Nucleus accumbens (tissue), 56 donors: ENCODE measurements at places on chromosomes 12 and 14.
A peak's percentile ranks its signal among the peaks of the same experiment; 100 is the strongest.

GRCh38 chr12:22812531-22812930 is 187.6 kb downstream of the ETNK1 start:
- DNase-seq, result no peak

- DNase-seq, result no peak
Observed at GRCh38 chr12:126914170-126914793, 1352.7 kb upstream of the TMEM132C start.

DNA sequence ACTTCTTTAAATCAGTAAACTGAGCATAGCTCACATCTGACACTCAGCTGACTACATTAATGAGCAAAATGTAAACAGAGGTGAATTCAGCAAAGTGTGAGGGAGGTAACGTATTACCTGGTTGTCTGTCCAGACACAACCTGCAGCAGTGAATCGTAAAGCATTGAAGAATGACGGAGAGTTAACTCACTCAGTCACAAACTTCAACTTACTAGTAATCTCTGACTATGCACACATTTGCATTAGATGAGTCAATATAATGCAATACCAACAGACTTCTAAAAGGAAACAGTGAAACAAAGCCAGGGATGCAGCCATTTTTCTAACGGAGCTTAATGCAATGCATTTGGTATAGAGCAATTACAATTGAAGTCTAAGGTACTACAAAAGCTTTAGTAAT is 40.0 kb downstream of the STX2 start:
- no peak for DNase-seq

DNA sequence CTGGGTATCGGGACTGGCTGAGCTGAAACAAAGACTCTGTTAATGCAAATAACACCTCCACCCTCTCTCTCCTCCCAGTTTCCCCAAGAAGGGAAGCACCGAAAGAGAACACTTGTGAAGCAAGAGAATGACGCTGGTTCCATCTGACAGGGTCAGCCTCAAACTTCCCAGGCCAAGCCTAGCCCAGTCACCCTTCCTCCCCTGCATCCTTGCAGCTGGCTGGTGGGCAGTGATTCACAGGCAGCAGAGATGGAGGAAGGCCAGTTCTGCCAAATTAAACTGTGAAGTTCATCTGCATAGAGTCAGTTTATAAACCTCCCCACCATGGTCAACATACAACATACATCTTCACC is 2.8 kb downstream of the LRRC74A start:
- DNase-seq, result no peak

DNA sequence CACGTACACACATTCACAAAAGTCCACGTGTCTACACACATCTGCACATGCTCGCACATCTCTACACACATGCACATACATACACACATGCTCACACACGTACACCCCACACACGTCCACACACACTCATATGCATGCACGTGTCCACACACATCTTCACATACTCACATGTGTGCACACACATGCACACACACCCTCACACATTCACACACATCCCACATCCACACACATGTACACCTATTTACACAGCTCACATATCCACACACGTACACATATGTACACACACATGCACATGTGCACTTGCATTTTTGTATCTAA is 3.6 kb downstream of the ADGRD1 start:
- DNase-seq, result no peak

DNA sequence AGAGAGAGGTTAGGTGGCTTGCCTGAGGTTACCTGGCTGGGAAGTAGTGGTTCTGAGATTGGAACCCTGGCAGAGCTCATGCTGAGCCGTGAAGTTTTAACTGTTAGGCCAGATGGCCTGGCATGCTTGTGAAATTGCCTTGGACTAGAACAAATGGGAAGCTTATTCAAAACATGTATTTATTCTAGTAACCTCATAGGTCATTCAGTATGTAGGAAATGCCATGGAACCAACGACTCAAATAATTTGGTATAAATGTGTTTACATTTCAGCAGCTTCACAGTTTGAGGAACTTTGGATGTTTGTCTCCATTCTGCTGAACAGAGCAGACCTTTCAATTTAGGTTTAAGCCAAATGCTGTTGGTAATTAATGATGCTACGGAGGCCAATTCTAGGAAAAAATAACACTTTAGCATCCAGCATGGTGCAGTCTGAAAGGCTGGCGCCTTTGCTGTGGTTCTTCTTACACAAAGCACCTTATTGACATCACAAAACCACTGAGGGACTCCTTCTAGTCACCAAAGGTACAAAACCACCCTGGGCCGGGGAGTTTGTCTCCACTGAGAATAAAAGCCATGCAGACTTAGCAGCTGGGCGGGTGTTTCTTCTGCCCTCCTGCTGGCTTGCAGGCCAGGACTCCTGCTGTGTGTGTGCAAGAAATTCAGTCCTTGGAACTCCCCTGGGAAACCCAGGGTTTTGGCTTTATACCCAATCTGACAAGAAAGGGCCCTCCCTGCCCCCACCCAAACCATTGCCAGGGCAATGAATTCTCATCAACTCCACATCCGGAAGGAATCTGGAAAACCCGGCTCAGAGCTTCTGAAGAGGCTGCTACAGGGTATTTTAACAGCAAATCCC is 64.2 kb downstream of the ELK3 start:
- DNase-seq, result no peak

GRCh38 chr12:105409279-105409678 is 78.8 kb downstream of the C12orf75 start:
- DNase-seq, result no peak

GRCh38 chr12:28937196-28937595 is 211.9 kb upstream of the FAR2 start:
- no peak for DNase-seq

- no peak for DNase-seq
Observed at GRCh38 chr12:89514751-89515150, 9.8 kb downstream of the GALNT4 start.

GRCh38 chr14:105207460-105207901 is 26.4 kb upstream of the NUDT14 start:
- no peak for DNase-seq

DNA sequence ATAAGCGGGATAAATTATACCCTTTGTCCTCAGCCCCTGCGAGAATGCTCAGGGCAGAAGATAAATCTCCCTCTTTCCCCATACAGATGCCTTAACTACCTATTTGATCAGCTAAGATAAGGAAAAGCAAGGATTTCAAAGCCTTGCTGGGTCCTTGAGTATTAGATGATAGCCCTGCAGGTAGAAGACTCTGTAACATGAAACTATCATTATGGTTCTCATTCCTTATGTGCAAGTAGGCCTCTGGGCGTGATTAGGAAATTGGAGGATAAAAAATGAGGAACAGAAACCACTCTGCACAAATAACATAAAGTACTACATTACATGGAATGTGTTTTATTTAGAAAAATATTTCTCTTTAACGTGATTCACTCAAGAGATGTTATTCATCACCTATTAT is 14.5 kb upstream of the WDR89 start:
- DNase-seq, result no peak

DNA sequence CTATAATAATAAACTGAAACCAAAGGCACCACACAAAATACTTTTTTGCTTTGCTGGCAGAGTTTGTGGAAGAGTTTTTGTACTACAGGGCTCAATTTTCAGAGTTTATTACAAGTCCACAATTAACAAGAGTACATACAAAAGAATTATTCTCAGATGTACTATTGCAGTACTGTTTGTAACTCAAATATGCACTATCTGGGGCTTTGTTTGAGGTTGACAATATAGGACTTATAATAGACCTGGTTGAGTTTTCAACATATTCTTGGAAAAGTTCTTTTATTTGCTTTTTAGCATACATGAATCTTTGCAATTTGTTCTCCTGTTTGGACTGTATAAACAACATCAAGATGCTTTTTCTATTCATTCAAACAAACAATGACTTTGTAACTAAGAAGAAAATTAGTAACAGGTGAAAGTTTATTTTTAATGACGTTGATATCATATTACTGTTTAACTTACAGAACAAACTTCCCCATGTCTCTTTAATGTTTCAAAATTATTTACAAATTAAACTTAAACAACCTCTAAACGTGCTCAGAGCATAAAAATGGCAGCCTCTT is 407.4 kb upstream of the PRICKLE1 start:
- DNase-seq, result no peak

DNA sequence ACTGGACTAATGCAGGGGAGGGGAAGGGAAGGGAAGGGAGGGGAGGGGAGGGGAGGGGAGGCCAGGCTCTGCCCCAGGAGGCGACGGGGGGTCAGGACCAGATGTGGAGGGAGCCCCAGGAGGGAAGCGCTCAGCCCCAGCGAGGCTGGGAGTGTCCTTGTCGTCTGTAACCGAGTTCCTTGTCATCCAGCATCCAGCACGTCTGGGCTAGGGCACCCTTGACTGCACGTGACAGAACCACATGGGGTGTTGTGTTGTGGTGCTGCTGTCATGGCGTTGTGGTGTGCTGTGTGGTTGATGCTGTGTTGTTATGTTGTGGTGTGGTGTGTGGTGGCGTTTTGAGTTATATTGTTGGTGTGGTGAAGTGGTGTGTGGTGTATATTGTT is 28.4 kb upstream of the SFSWAP start:
- no peak for DNase-seq

DNA sequence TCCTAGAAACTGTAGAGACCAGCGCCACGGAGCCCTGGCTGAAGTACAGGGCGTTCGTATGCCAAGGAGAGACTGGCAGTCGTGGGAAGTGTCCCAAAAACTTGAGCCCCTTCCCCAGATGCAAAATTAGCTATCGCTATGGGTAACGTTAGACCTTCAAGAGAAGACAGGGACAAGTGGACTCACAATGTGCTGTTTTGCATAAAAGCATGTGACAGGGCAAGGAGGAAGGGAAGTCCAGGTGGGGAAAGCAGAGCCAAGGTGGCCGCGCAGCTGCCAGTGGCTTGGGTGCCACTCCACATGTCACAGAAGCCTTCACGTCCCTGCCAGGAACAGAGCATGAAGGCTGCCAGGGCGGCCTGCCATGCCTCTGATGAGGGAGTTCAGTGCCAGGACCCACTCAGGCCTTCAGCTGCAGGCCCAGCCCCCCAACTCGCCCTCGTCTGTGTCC is 61.2 kb upstream of the DYNC1H1 start:
- peak; percentile 49 for DNase-seq

DNA sequence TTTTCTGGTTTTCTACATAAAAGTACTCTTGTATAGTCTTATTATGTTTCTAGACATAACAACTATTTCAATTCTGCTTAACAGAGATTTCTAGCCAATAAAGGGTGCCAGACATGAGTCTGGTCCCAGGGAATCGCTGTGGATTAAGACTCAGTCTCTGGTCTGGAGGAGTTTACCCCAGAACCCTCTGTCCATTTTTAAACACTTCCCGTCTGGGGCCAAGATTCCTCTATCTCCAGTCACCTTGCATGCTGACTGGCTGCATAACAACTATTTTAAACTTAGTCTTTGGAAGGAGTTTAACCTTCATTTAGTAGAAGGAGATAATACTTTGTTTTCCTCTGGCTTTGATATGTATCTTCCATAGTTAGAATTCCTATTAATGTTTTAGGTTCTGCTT is 163.1 kb upstream of the IFNG-AS1 start:
- DNase-seq, result no peak

DNA sequence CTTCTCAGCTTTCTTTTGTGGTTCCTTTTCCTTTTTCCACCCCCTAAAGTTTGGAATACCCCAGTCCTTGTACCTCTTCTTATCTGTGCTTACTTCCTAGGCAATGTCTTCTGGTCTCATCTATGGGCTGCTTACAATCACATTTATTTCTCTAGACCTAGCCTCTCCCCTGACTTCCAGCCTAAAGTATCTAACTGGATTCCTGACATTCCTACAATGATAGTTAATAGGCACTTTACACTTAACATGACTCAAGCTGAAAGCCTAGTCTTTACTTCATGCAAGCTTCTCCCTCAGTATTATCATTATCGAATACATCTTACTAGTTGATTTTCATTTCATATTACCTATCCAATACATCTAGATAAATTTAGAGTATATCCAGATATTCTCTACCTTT is 21.2 kb downstream of the CLECL1 start:
- no peak for DNase-seq

- DNase-seq, result no peak
Observed at GRCh38 chr12:75556311-75556899, 45.0 kb upstream of the KRR1 start.

GRCh38 chr12:57240926-57241401 is 10.0 kb downstream of the STAC3 start:
- no peak for DNase-seq

DNA sequence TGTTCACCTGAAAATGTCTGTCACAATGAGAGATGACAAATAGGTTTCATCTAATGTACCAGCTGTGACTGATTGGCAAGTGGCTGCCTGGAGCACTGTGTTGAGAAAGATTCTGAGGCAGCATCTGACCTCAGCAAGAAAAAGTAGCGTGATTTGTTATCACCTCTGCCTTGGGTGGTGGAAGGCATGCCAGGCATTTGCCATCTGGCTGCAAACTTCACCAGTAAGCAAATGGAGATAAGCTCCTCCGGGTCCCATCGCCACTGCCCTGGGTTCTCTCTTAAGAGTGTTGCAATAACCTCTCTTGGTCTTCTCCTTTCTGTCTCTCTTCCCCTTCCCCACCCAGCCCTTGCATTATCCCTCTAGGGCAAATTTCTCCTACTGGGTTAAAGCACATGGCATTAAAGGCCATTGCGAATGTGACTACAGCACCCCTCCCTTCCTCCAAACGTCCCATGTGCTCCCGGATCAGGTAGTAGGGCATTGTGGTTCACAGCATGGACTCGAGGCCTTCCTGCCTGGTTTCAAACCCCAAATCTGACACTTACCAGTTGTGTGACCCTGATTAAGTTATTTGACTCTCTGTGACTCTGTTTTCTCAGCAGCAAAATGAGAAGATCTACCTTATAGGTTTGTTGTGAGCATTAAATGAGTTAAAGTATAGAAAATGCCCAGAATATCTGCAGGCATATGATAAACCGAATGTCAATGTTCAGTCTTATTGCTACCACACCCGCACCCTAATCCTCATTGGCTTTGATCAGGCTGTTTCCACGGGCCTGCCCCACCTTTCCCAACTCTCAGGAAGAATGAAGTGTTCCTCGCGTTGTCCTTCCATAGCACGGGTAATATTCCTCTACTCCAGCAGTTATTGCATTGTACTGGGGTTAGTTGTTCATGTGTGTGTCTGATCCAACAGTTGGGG is 8.2 kb upstream of the LGALS3 start:
- DNase-seq, result no peak

DNA sequence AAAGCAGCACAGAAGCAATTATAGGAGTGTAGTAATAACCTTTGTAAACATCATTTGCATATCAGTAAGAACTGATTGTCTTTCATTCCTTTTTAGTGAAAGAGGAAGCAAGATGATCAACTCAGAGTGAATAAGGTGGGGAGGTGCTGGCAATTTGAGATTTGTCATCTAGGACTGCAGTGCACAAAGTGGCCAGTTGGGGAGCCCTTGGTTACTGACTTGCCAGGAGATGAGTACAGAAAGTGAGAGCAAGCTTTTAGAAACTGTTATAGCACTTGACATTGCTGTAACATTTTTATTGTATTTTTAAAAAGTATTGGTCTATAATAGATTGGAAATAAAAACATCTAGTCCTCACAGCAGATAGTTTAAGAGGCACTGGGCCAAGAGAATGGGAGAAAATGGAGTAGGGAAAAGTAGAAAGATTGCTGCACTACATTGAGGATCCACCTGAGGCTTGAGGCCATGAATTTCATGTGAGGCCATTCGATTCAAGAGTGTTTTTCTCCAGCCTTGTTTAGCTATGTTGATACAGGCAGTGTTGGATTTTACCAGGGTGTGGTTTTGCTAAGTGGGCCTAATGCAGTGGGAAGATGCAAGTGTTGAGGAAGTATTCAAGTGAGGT is 98.2 kb downstream of the SNAPC1 start:
- no peak for DNase-seq

- no peak for DNase-seq
Observed at GRCh38 chr12:14962797-14963196, 1.4 kb upstream of the ARHGDIB start.
